ENCODE measurements at places on chromosomes 16 and 17. TPM values are rescaled to one million over a fixed set of nuclear protein-coding genes. Genes with fewer than 3 reads are reported as not detected.

The LPO gene
- 0.44 TPM for total RNA-seq

The PERCC1 gene
- not detected for total RNA-seq

The SPIRE2 gene
- total RNA-seq: 1.3 TPM

The BICDL2 gene
- not detected for total RNA-seq

DNA sequence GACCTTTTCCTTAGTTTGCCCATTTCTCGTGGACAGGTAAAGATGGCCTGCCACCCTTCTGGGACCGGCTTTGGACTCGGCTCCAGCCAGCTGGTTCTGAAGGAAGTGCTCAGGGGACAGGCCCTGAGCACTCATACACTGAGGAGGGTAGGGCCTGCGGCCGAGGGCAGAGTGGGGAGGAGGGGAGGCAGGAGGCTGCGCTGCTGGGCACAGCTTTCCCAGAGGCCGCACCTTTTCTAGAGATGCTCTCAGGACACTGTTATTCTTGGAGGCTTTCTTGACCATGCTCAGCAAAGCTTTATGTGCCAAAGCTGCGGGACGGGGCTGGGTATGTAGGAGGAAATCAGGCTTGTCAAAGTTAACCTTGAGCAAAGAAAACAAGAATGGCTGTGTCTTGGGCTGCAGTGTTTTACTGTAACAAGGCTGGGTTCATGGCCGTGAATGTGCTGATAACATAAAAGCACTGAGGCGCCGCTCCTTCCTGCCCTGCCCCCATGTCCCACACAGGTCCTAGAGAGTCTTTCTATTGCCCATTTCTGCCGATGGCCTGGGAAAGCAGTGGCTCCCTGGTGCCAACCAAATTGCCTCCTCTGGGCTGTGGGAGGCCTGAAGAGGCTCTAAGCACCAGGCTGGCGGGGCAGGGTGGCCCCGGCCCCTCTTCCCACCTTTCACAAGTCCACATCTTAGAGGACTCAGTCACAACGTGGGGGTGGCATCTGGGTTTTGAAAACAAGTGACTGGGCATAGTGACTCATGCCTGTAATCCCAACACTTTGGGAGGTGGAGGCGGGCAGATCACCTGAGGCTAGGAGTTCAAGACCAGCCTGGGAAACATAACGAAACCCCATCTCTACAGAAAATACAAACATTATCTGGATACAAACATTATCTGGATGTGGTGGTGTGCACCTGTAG, 22.3 kb upstream of the TIMP2 start:
- H3K4me3 ChIP-seq: no peak overlapping the region
- DNase-seq: no peak
- no peaks in the 10 kb centered on the region for H3K36me3 ChIP-seq
- peaks cover 22% of the 10 kb centered on the region for H3K27me3 ChIP-seq
- H3K4me1 ChIP-seq: no peaks in the 10 kb centered on the region

DNA sequence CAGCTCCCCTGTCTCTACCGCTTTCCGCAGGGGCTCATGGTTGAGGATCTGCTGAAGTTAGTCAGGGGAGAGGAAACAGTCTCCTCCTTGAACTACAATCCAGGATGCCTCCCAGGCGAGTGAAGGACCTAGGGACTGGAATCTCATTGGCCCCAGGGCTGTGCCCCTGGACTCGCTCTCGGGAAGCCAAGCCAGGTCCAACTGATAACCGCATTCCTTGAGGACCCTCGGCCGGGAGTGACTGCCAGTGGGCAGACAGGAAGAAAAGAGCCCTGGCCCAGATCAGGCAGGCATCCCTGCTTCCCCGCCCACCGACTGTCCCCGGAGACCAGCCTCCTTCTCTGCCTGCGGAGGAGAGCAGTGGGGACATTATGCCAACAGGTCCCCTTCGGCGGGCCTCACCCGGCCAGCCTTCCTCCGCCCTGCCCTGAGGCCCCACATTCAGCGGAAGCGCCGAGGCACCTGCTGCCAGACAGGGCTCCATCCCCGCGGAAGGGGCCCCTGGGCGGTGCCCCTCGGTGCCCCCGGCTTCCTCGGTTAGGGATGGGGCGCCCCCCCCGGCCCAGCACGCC, 776 bp downstream of the LRRC75A start:
- no peak for DNase-seq
- H3K36me3 ChIP-seq: no peaks in the 10 kb centered on the region
- no peak overlapping the region for H3K27ac ChIP-seq
- H3K4me3 ChIP-seq: peak overlapping the region; percentile 76
- H3K4me1 ChIP-seq: peaks cover 13% of the 10 kb centered on the region

DNA sequence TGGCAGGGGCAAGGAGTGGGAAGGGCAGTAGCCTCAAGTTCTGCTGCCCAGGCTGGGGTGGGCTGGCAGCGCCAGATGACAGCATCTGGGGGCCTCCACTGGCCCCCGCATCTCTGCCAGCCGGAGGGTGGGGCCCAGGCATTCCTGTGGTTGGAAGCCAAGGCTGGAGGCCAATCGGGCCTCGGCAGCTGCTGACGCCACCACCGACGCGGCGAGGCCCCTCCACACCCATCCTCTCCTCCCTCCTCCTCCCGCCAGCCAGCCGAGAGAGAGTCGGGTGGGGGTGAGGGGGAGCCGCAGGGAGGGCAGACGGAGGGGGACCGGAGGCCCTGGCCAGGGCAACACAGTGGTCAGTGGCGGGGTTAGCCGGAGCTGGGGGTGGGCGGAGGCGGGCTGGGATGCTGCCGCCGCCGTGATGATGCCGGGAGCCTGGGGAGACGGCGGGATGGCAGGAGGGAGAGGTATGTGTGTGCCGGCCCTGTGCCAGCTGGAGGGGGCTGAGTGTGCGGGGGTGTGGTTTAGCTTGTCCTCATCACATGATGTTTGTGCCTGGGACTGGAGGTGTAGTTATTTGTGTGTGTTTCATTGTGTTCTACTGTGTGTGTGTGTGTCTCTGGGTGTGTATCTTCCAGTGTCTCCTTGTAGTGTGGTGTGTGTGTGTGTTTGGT, 36.6 kb downstream of the ARHGAP23 start:
- H3K4me3 ChIP-seq: no peak overlapping the region
- H3K36me3 ChIP-seq: peaks cover 14% of the 10 kb centered on the region
- no peak for DNase-seq
- peaks cover 34% of the 10 kb centered on the region for H3K27me3 ChIP-seq
- H3K4me1 ChIP-seq: no peaks in the 10 kb centered on the region
- H3K27ac ChIP-seq: no peak overlapping the region

DNA sequence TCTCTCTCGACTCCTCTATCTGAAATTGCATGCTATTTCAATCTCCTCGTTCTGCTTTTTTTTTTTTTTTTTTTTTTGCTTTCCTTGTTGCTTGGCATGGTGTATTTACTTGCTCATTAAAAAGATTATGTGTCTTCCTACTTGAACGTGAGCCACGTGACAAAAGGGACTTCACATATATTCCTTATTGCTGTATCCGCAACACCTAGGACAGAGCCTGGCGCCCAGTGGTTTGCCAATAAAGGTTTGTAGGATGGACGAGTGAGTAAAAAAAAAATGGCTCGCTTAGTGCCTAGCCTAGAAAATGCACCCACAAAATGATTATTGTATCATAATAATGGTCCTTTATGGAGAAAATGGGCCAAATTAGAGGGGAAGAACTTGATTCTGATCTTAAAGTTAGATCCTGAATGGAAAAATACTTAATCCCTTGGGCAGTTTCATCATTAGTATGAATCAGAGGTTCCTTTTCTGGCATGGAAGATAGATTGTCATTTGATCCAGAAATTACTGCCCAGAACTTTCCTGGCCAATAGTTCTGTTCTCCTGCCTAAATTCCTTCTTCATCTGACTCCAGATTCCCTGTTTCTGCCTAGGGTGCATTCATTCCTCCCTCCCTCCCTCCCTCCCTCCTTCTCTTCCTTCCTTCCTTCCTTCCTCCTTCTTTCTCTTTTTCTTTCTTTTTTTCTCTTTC, 13.6 kb upstream of the TMEM220 start:
- H3K4me3 ChIP-seq: no peak overlapping the region
- peaks cover 17% of the 10 kb centered on the region for H3K4me1 ChIP-seq
- peaks cover 6% of the 10 kb centered on the region for H3K36me3 ChIP-seq
- DNase-seq: no peak
- peaks cover 22% of the 10 kb centered on the region for H3K27me3 ChIP-seq
- no peak overlapping the region for H3K27ac ChIP-seq

DNA sequence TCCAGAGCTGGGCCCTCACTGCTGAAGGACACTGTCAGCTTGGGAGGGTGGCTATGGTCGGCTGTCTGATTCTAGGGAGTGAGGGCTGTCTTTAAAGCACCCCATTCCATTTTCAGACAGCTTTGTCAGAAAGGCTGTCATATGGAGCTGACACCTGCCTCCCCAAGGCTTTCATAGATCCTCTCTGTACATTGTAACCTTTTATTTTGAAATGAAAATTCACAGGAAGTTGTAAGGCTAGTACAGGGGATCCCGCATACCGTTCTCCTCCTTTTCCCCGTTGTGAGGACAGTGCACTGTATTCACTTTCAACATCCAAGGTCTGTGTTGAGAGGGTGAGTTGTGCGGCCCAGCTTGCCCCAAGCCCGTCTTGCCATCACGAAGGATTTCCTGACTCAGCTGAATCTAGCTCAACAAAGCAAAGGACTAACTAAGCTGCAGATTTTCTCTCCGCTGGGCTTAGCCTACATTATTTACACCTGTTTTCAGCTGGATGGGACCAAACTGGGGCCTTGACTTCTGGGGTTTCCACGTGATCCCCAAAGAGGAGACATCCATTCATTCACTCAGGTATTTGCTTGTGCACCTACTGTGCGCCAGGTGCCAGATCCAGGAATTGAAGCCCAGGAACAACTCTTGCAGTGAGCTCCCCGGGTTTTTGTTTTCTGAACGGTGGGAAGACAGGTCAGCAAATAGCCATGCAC, 5.2 kb upstream of the TMEM235 start:
- no peak for DNase-seq
- H3K27me3 ChIP-seq: peaks cover 18% of the 10 kb centered on the region
- H3K27ac ChIP-seq: no peak overlapping the region
- no peaks in the 10 kb centered on the region for H3K36me3 ChIP-seq
- H3K4me3 ChIP-seq: no peak overlapping the region

- H3K27me3 ChIP-seq: no peaks in the 10 kb centered on the region
- H3K4me3 ChIP-seq: no peak overlapping the region
- H3K4me1 ChIP-seq: no peaks in the 10 kb centered on the region
Observed at GRCh38 chr16:65666132-65666941, 544.5 kb upstream of the CDH11 start.

DNA sequence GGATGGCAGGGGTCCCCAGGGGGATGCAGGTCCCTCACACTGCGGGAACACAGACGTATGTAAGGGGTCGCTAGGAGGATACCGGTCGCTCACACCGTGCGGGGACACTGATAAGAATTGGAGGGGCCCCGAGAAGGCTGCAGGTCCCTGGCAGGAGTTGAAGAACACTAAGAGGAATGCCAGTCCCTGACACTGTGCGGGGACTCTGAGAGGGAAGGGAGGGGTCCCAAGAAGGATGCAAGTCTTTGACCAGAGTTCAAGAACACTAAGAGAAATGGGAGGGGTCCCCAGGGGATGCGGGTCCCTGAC, 510 bp downstream of the ERCC4 start:
- H3K27ac ChIP-seq: peak overlapping the region; percentile 99
- no peak for DNase-seq
- H3K4me1 ChIP-seq: peaks cover 24% of the 10 kb centered on the region
- peaks cover 2% of the 10 kb centered on the region for H3K36me3 ChIP-seq
- H3K27me3 ChIP-seq: peaks cover 5% of the 10 kb centered on the region
- peak overlapping the region; percentile 98 for H3K4me3 ChIP-seq

DNA sequence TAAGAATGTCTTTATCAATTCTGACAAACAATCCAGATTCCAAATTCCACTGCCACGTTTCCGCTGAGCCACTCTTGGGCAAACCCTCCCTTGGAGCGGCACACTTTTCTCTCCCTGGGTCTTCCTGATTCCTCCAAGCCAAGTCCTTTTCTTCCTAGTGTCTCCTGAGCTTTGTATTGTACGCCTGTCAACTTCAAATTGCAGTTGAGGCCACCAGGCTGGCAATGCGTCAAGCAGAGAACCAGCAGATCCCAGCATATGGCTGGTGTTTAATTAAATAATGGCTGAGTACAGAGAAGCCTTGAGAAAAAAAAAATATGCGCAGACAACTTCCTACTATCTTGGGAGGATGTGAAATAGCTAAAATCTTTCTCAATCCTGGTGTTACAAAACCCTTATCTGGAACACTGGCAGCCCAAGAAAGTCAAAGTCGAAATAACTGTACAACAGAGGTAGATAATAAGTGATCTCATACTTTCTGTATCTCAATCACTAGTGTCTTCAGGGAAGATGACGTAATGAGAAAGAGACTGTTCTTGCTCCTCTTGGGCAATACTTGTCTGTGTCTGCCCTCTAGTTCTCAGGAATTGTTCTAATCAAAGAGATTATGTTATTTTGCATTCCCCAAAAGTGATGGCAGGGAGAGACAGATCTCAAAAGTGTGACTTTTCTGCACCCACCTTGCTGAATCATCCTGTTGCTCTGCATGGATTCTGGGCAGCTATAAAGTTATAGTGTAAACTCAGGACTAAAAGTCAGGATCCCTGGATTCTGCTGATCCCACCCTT, 15.0 kb downstream of the SMIM36 start:
- H3K27me3 ChIP-seq: peaks cover 36% of the 10 kb centered on the region
- H3K36me3 ChIP-seq: no peaks in the 10 kb centered on the region
- H3K4me3 ChIP-seq: no peak overlapping the region
- no peak for DNase-seq

DNA sequence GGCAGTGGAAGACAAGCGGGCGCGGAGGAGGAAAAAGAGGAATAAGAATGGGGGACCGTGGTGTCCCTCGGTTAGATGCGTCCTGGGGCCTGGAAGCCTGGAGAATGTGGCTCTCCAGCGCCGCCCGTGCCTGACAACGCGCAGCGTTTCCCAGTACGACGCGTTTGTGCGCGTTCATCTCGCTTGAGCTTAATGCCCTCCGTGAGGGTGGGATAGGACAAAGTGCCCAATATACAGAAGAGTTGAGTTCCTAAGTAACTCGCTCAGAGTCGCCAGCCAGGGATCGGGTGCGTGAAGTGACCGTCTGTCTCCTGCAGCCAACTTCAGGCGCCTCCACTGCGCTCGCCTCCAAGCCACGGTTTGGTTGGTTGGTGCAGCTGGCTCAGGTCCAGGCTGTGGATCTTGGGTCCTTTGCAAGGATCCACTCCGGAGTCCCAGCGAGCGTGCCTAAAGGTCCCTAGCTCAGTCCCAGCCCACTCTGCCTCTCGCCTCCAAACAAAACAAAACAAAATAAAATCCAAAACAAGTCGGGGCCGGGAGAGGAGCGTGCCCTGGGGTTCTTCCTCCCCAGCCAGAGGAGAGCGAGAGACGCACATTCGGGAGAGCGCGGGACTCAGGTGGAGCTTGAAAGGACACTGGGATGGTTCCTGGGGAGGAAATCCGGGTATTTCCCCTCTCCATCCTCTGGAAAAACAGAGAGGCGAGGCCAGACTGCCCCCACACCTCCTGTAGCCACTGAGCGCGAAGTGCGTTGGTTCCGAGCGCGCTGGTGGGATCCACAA, 974 bp downstream of the GALR2 start:
- peaks cover 24% of the 10 kb centered on the region for H3K4me1 ChIP-seq
- H3K36me3 ChIP-seq: peaks cover 7% of the 10 kb centered on the region
- no peak for DNase-seq
- peaks cover 36% of the 10 kb centered on the region for H3K27me3 ChIP-seq
- peak overlapping the region; percentile 91 for H3K4me3 ChIP-seq
